ENCODE measurements at places on chromosomes 11 and 22.

DNA sequence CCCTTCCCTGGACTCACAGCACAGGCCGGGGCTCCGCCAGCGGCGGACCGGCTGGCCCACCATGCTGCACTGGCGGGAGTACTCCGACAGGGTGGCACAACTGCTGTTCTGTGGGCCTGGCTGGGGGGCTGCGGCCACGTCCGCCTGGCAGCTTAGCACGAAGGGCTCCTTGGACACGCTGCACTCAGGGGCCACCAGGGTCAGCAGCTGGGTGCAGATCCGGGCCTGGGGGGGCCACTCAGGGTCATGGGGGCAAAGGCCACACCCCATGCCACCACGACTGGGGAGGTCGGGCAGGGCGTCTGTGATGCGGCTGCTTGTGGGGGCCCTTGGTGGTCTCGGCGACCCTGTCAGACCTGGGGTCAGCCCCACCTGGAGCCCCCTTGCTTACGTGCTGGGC is 6.0 kb downstream of the MUC6 start:
- DNase-seq: no peak

DNA sequence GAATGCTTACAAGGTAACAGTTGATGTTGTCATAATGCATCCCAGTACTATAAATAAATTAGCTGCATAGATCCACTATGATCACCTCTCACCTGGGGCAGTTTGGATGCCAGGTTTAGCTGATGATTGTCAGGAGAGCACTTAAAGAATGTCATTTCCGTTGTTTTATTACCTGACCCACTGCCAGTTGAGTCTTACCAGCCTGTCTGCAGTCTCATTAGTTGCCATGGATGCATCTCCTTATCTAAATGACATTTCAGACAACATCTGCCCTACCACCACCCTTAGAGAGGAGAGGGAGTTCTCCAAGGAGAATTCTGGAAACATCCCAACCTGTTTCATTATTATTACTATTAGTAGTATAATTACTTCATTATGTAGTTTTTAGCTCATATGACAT is 339.1 kb upstream of the API5 start:
- DNase-seq: no peak

GRCh38 chr22:19680911-19681862 is 33.1 kb upstream of the SEPTIN5 start:
- no peak for DNase-seq

GRCh38 chr11:117230286-117230961 is 1.4 kb downstream of the PCSK7 start:
- no peak for DNase-seq

DNA sequence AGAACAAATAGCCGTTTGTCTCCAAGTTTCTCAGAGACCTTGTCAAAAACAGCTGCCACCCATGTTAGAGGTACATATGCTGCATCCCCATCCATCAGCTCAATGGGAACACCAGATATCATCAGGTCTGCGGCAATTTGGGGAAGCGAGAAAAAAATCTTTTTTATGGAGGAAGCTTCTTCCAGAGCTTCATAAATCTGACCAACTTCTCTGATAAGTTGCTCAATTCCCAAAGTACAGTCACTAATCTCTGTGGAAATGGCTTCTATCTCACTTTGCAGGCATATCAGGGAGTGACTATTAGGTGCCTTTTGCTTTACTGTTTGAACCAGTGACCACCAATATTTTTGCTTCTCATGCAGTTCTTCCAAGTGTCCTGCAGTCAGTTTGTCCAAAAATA is 34.3 kb upstream of the MRPL17 start:
- DNase-seq: no peak

- DNase-seq: no peak
Observed at GRCh38 chr11:10376061-10376460, 71.2 kb downstream of the ADM start.
